ENCODE measurements at places on chromosomes 7 and 10.
A peak's percentile ranks its signal among the peaks of the same experiment; 100 is the strongest.

GRCh38 chr10:122495406-122496340 is 34.3 kb downstream of the HTRA1 start:
- no peak for DNase-seq

GRCh38 chr7:129202058-129202777 is 13.8 kb downstream of the SMO start:
- no peak for DNase-seq

DNA sequence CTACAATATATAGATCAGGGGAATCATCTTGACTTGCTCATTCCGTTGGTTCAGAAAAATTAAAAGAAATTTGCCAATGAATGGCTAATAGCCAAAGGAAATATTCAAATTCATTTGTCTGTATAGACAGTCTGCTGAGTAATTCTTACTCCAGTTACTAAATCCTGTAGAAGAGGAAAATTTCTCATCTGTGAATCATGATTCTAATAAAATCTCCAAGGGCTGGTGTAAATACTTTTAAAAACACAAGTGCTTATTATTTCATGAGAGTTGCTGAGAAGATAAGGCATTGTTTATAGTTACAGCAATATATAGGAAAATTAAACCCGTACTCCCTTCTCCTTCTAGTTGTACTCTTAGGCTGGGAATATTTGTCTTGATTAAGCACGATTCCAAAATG is 53.0 kb downstream of the WNT2 start:
- DNase-seq = no peak

- DNase-seq = peak; percentile 78
Observed at GRCh38 chr7:100065452-100066186, 15.9 kb downstream of the ZNF3 start.
